ENCODE measurements at places on chromosomes 13 and 19. TPM values are rescaled to one million over a fixed set of nuclear protein-coding genes. Genes with fewer than 3 reads are reported as not detected.

SLC10A2 gene
- total RNA-seq, result not detected

ZNF773 gene
- 2.0 TPM for total RNA-seq

DNA sequence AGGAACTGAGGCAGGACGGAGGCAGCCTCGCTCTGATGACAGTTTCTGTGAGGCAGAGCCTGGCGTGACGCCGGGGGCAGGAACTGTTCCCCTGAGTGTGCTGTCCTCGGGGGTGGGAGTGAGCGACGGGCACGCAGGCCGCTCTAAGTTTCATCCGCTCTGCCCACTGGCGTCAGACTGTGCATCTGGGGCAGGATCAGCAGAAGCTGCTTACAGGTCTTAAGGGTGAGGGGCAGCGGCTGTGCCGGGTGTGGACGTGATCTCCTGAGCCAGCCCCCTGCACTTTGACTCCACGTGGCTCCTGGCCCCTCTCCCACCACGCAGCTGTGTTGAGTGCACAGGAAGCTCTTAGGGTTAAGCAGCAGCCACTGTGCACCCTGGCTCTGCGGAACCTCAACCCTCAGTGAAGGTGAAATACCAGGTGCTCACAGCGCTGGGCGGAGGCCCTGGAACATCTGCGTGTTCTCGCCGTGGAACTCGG, 1.5 kb downstream of the GRK1 start:
- no peak overlapping the region for H3K27ac ChIP-seq
- no peak for DNase-seq

DNA sequence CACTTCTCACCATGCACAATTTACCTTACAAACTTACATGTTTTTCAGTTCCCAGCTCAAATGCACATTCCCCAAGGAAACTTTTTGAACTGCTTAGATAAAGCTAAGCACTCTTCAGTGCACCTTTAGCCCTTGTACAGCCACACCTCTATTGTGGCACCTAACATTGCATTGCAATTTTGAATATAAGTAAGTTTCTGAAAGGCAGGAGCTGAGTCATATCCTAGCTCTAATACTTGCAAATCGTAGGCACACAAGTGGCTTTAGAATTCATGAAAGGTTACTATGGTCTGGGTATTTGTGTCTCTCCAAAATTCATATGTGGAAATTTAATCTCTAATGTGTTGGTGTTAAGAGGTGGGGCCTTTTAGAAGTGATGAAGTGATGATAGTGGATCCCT, 4.9 kb upstream of the ESD start:
- no peak overlapping the region for H3K27ac ChIP-seq
- no peak overlapping the region for H3K4me3 ChIP-seq
- DNase-seq, result no peak
- no peaks in the 10 kb centered on the region for H3K27me3 ChIP-seq
- no peaks in the 10 kb centered on the region for H3K36me3 ChIP-seq

DNA sequence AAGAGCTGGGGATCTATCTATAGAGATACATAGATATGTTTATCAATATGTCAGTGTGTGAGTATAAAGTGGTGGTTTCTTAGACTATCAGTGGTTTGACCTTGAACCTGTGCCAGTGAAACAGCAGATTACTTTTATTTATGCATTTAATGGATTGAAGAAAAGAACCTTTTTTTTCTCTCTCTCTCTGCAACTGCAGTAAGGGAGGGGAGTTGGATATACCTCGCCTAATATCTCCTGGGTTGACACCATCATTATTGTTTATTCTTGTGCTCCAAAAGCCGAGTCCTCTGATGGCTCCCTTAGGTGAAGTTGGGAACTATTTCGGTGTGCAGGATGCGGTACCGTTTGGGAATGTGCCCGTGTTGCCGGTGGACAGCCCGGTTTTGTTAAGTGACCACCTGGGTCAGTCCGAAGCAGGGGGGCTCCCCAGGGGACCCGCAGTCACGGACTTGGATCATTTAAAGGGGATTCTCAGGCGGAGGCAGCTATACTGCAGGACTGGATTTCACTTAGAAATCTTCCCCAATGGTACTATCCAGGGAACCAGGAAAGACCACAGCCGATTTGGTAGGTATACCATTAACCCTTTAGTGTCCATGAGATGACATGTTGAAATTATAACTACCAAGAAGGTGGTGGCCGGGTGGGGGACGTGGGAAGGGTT, 880 bp downstream of the FGF9 start:
- H3K4me1 ChIP-seq, result peaks cover 50% of the 10 kb centered on the region
- no peaks in the 10 kb centered on the region for H3K36me3 ChIP-seq
- H3K27ac ChIP-seq, result no peak overlapping the region
- H3K27me3 ChIP-seq, result no peaks in the 10 kb centered on the region
- no peak for DNase-seq
- peak overlapping the region; percentile 31 for H3K4me3 ChIP-seq

- H3K4me3 ChIP-seq, result no peak overlapping the region
- H3K4me1 ChIP-seq, result peaks cover 23% of the 10 kb centered on the region
- no peak for DNase-seq
- no peaks in the 10 kb centered on the region for H3K27me3 ChIP-seq
These were observed 2.0 kb upstream of the RCBTB1 start for GRCh38 chr13:49587311-49587847.

- no peak for DNase-seq
- no peak overlapping the region for H3K27ac ChIP-seq
- no peaks in the 10 kb centered on the region for H3K27me3 ChIP-seq
- H3K4me1 ChIP-seq, result peaks cover 21% of the 10 kb centered on the region
- no peak overlapping the region for H3K4me3 ChIP-seq
- H3K36me3 ChIP-seq, result peaks cover 6% of the 10 kb centered on the region
These were observed 73.6 kb downstream of the KDM4B start for GRCh38 chr19:5042556-5042955.

GRCh38 chr13:32946558-32946957, 69.7 kb upstream of the KL start:
- H3K36me3 ChIP-seq, result no peaks in the 10 kb centered on the region
- no peak for DNase-seq
- no peak overlapping the region for H3K27ac ChIP-seq
- H3K4me3 ChIP-seq, result no peak overlapping the region
- H3K4me1 ChIP-seq, result no peaks in the 10 kb centered on the region

DNA sequence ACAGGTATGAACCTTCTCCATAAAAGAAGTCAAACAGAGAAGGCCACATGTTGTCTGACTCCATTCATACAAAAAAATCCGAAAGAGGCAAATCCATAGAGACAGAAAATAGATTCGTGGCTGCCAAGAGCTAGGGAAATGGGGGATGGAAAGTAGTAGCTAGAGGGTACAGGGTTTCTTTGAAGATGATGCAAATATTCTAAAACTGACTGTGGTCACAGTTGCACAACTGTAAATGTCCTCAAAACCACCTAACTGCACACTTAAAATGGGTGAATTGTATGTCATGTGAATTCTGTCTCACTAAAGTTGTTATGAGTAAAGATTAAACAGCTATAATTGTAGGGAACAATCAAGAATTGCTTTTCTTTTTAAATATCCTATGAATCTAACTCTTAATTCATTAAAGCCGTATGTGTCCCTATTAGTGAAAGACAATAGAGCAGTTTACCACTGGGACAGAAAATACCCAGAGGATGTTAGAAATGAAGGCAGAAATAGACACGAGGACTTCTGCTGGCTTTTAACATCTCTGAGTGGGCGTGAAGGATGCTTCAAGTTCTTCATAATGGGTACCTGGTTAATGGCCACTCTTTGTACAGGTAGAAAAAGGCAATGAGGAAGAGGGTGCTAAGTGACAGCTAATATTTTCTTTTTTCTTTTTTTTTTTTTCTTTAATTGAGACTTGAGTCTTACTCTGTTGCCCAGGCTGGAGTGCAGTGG, 21.2 kb downstream of the INSR start:
- no peaks in the 10 kb centered on the region for H3K36me3 ChIP-seq
- DNase-seq, result no peak
- no peaks in the 10 kb centered on the region for H3K27me3 ChIP-seq
- no peak overlapping the region for H3K4me3 ChIP-seq

GRCh38 chr19:10604460-10604980, 17.4 kb upstream of the AP1M2 start:
- H3K4me3 ChIP-seq, result no peak overlapping the region
- no peaks in the 10 kb centered on the region for H3K27me3 ChIP-seq
- peak overlapping the region; percentile 86 for H3K27ac ChIP-seq
- peaks cover 27% of the 10 kb centered on the region for H3K4me1 ChIP-seq
- no peaks in the 10 kb centered on the region for H3K36me3 ChIP-seq
- no peak for DNase-seq

DNA sequence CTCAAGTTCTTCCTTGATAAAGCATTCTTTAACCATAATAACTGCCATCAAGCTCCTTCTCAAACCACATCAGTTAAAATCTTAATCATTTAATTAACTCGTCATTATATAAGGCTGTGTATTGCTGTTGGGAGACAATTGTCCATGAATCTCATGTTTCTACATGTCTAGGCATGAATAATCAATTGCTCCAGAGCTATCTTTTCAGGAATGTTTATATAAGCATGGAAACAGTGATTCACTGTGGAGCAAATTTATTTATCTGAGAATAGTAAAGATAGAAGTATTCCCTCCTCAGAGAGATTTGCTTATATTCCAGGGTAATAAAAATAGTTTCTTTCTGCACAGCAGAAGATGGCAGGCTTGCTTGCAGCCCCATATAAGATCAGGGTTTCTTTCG, 71.1 kb downstream of the CBY2 start:
- no peak overlapping the region for H3K27ac ChIP-seq
- no peaks in the 10 kb centered on the region for H3K36me3 ChIP-seq
- H3K27me3 ChIP-seq, result no peaks in the 10 kb centered on the region
- no peak for DNase-seq
- no peaks in the 10 kb centered on the region for H3K4me1 ChIP-seq

GRCh38 chr19:35370722-35371121, at the start of gene GPR42:
GPR42 (plus strand) TSS chr19:35371068; CDS start chr19:35371360, 292 bp downstream.
- DNase-seq, result no peak
- no peaks in the 10 kb centered on the region for H3K27me3 ChIP-seq
- H3K4me3 ChIP-seq, result no peak within 1 kb of the TSS
- no peaks in the 10 kb centered on the region for H3K4me1 ChIP-seq

GRCh38 chr13:22162889-22163288, 492.0 kb downstream of the FGF9 start:
- H3K36me3 ChIP-seq, result no peaks in the 10 kb centered on the region
- no peak overlapping the region for H3K4me3 ChIP-seq
- no peak for DNase-seq
- no peaks in the 10 kb centered on the region for H3K4me1 ChIP-seq
